Activated CD4-positive, alpha-beta T cell treated with anti-CD3 and anti-CD28 coated beads for 4 hours (primary cell): ENCODE measurements at places on chromosomes 5 and 9.

DNA sequence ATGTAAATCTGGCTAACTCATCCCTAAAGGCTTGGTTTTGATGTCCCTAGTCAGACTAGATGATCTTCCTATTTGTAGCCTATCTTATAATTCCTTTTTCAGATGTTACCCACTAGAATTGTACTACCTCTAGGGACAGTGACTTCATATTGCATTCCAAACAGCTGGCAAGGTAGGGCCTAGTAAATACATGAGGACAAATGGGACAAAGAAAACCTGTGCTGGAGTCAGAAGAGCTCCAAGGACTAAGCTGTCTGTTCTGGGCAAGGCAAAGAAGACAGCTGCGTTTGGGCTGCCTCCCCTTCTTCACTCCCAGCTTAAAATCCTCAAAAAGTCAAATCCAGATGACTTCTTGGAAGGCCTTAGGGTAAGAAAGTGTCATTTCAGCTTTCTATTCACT, 10.0 kb downstream of the DMXL1 start:
- DNase-seq, result no peak

GRCh38 chr5:146068206-146068605, 37.2 kb downstream of the PLAC8L1 start:
- DNase-seq, result no peak

DNA sequence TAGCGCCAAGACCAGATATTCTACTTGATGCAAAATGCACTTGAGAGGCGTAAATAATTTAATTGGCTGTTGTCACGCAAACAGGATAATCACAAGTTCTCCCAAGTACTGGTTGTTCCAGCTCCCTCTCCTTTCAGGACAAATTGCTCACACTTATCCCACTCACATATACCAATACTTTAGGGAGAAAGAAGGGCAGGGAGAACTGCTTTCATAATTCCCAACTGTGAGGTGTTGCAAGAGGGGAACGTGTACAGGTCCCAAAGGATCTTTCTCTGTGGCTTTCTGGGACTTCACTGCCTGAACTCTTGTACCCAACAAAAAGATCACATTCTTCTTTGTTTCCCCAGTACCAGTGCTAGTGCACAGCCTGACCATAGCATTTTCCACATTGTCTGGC, 21.5 kb upstream of the TGFBI start:
- no peak for DNase-seq

- DNase-seq, result no peak
These were observed 372.7 kb downstream of the ICE1 start for GRCh38 chr5:5795074-5795771.

DNA sequence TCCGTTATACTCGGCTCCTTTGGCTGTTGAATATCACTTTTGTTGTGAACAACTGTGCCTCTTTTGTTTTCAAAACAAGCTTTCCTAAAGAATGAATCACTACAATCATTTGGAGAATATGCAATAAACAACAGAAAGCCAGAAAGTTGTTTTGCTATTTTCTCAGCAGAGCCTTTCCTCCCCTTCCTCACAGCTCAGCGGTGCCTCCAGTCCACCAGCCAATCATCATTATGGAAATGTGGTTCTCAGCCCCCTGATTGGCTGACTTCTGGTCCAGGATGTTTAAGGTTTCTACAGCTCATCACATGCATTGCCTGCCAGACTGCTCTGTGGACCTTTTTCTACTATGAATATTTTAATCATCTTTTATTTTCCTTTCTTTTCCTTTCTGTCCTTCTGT, 9.1 kb upstream of the ZNF608 start:
- DNase-seq, result no peak

DNA sequence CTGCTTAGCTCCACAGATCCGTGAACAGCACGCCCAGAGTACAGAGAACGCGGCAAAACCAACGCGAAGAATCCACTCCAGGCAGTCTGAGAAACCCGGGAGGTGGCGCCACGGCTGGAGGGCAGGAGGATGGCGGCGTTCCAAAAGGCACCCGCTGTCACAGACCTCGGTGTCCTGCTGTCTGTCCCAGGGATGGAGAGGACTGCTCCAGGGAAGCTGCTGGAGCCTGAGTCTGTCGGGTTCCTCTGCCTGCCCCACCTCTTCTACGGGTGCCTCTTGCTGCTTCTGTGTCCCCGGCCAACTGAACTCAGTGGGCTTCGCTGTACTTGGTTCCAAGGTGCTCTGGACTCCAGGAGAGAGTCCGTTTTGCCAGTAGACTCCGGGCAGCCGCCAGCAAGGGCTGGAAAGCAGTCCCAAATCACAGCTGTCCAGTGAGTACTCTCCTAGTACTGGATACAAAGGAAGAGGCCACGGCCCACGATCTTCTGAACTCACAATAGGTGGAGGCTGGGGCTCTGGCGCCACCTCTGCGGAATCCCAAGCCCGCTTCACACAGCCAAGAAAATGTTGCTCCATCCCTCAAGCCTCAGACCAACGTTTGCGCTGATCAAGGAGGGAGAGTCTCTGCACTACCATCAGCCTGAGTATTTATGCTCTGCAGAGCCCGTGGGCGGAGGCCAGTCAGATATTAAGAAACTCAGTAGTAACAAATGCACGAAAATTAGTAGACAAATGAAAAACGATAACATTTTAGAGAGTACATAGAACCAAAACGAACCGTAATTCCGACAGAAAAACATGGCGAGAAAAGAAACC, 440 bp downstream of the ANXA2R start:
- peak; percentile 70 for DNase-seq

GRCh38 chr9:129945314-129945713, 97.7 kb downstream of the FNBP1 start:
- no peak for DNase-seq

DNA sequence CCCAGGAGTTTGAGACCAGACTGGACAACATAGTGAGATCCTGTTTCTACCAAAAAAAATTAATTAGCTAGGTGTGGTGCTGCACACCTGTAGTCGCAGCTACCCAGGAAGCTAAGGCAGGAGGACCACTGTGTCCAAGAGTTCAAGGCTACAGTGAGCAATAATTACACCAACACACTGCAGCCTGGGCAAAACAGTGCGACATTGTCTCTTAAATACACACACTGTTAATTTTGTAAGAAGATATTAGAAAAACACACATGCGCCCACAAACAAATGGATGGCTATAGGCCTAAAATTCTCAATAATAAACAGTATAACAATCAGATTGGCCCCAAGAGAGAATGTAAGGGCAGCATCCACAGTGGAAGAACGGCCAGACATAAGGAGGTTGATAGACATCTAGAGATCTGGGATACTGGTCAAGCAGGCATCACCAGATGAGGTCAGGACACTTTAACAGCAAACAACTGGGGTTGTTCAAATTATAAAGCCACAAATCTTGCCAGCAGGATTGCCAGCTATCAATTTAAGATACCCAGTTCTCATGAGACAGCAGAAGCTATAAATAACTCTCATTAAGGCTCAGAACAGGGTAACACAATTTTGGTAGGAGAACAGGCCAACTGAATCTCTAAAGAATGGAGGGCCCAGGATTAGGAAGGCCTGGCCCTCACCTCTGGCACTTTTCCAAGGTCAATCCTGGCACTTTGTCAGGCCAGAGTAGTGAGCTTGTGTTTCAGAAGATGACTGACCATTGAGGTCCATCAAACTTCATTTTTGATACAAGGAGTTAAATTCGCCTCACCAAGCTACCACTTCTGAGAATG, 29.5 kb downstream of the GOLPH3 start:
- DNase-seq, result no peak

DNA sequence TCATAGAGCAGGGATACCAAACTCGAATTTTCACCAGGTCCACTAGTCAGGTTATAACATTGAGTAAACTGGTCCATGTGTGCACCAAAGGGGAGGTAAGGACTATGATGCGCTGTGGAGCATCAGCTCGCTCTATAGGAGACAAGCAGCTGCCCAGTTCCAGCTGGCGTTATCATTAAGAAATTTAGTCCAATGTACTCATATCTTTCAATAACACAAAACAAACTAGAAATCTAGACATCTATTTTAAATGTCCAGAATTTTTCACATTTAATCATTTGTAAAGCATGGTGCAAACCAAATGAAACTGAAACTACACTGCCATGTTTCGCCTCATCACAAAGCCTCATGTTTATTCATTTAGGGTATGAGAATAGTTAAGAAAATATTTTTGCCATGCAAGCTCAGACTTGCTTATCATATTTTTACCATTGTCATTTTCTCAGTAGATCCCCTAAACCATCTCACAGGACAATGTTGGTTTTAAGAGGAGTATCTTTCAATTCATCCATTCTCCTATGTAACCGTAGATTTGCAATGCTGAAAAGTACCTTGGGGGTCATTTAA, 50.9 kb downstream of the ZNF474 start:
- no peak for DNase-seq

DNA sequence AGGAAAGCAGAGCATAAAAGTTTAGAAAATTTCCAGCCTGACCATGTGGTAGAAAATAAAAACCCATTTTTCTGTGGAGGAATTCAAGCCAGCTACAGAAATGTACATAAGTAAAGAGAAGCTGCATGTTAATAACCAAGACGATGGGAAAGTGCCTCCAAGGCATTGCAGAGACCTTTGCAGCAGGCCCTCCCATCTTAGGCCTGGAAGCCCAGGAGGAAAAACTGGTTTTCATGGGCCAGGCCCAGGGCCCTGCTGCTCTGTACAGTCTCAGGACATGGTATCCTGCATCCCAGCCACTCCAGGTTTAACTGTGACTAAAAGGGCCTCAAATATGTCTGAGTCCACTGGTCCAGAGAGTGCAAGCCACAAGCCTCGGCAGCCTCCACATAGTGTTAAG, 754.8 kb upstream of the RIOK2 start:
- DNase-seq, result no peak

DNA sequence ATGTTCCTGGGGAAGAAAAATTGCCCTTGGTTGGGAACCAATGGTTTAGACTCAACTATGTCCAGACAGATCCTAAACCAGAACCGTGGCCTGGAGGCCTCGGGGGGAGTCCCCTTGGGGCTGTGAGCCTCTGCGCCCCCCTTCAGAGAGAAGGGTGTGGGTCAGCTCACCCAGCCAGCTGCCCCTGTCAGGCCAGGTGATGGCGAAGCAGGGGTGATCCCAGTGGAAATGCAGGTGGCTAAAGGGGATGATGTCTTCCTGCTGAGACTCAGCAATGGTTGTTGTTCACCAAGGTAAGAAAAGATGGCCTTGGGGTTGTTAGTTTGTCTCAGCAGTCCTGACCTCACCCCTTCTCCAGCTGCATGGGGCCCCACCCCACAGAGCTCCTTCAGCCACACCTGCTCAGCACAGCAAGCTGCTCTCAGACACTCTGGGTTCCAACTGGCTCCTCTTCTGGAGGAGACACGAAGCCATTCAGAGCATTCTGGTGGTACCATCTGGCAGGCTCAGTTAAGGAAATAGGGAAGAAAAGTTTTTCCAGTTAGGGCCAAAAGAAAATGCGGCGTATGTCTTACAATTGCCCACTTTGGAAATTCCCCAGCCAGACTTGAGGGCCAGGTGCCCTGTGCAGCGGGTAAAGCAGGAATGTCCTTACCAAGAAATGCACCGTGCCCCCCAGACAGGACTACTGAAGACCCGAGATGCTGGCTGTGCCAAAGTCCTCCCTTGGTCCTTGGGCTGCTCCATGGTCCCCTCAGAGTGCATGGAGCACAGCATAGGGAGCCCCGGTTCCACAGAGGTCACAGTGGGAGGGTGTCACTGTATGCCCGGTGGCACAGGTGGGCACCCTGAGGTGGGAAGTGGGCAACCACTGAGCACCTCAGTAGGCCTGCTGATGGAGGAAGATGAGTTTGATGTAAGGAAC, 90.2 kb downstream of the NSUN2 start:
- no peak for DNase-seq

- no peak for DNase-seq
These were observed 14.0 kb upstream of the EGFL7 start for GRCh38 chr9:136648751-136649150.

- DNase-seq, result no peak
These were observed 257.2 kb downstream of the KCTD16 start for GRCh38 chr5:144427866-144428265.

GRCh38 chr5:178207183-178207916, 3.0 kb downstream of the HNRNPAB start:
- DNase-seq, result no peak

- no peak for DNase-seq
These were observed 728.5 kb upstream of the ADAMTS16 start for GRCh38 chr5:4411664-4412063.

DNA sequence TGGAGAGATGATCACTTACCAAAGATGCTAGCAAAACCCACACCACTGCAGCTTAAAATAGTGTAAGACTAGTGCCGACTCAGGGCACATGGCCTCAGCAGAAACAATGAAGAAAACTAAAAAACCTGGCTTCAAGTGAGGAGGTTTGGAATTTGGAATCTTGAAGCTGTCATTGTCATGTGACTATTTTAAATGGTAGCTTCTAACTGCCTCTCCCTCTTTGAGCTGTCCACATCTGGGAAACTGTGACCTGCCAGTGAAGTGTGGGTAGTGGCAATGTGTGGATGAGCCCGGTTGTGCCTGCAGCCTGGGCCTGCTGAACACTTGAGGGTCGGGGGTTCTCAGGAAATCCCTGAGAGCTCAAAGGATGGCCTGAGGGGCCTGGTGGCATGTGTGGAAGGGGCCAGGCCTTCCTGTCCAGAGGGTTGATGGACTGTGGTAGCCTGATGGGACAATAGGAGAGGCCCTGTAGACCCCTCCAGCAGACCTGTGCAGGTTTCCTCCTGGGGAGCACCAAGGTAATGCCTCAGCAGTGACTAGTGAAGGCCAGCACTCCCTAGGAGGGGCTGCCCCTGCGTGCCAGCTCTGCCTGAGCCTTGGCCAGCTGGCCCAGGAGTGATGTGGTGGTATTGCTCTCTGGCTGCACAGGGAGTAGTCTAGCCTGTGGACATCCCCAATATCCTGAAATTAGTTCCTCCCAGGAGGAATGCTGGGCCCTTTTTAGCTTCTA, 13.6 kb downstream of the USP20 start:
- no peak for DNase-seq

- DNase-seq, result no peak
These were observed 155.7 kb downstream of the NXNL2 start for GRCh38 chr9:88690628-88691027.

- DNase-seq, result no peak
These were observed 597.6 kb downstream of the RAB3C start for GRCh38 chr5:59180515-59180914.

- no peak for DNase-seq
These were observed 50.6 kb downstream of the FBXL7 start for GRCh38 chr5:15550502-15551112.

DNA sequence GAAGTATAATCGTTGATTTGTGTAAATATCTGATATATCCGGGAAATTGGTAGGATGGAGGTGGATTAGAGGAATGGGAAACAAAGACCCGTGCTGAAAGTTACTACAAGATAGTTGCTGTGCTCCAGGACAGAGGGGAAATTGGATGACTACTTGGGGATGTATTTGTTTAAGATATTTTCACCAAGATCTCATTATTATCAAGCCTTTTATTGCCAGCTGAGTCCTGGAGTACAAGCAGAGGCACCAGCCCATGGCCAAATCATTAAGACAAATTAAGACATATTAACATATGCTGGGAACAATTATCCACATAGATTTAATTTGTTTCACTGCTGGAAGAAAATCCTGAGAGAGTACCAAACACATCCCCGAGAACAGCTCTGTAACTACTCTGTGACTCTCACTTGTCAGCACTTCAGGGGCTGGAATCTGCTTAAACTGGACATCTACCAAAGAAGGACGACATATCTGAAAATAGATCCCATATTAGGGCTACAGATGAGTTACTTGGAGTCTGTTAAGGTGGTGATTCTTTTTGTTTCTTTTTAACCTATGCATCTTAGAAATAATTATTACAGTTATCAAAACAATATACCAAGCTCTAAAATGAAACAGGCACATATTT, 68.2 kb downstream of the SLC1A1 start:
- no peak for DNase-seq
